NCI-H460 (cell line): ENCODE measurements at places on chromosomes 7 and 10. TPM values are rescaled to one million over a fixed set of nuclear protein-coding genes. Genes with fewer than 3 reads are reported as not detected.

Gene PON1
- not detected in 2 replicates for total RNA-seq

DNA sequence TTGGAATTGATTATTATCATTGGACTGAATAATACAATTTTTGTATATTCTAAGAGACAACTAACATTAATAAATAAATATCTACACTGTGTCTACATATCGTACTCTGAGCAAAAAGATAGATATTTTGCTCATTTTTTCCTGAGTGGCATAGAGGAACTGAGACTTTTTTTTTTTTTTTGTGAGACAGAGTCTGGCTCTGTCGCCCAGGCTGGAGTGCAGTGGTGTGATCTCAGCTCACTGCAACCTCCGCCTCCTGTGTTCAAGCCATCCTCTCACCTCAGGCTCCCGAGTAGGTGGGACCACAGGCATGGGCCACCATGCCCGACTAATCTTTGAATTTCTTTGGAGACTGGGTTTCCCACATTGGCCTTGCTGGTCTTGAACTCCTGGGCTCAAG, 14.0 kb downstream of the KMT2E start:
- no peak for DNase-seq

GRCh38 chr10:21954690-21955089, 48.8 kb downstream of the DNAJC1 start:
- DNase-seq = no peak

- no peak for DNase-seq
Observed at GRCh38 chr10:8665322-8665721, 610.8 kb downstream of the GATA3 start.

- DNase-seq = no peak
Observed at GRCh38 chr10:13296476-13296875, 3.4 kb downstream of the PHYH start.

Gene NPTX2
- total RNA-seq = 1.4 and 2.0 TPM in 2 replicates

GRCh38 chr10:96280859-96281258, 9.5 kb upstream of the BLNK start:
- DNase-seq = no peak

- DNase-seq = no peak
Observed at GRCh38 chr10:43061331-43061730, 15.5 kb upstream of the RET start.

DNA sequence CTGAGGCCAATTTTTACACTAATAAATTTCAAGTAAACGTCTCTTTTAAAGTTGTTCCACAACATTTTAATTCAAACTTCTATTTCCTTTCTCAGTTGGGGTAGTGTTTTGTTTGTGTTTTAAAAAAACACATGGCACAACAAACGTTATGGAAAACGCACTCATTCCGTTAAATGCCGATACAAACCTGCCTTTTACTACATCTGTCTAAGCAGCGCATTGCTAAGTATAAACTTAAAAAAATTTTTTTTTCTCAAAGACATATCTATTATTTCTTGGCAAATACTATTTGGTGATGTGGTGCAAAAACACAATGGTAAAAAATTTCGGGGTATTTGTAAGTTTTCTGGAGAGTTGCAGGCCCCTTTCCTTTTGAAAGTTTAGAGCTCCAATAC, 1.4 kb downstream of the SKIDA1 start:
- DNase-seq = no peak

Gene CTAGE4
- 0.12 TPM in 2 replicates for total RNA-seq

Gene SLC29A4
- total RNA-seq = 2.5 TPM in 2 replicates

DNA sequence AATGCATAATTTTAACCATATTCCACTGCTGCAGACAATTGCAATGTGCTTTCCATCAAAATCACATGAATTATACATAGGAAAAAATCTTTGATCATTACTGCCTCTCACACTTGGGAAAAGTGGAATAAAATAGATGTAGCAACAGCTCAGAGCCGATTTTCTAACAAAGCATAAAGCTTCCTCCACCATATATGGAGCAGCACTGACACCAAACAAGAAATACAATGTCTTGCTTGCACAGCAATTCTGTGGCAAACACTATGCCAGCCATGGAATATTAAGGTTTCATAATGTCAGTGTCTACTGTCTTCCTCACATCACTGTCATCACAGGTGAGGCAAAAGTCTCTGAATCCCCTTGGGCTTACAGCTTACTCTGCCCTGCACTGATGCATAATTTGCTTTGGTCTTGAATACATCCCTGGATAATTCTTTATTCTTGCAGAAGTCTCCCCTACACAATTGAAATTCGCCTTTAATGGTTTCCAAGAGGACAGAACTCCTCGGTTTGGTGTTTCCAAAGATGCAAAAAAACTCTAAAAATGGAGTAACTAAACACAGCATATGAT, 198.5 kb downstream of the CACNA2D1 start:
- no peak for DNase-seq

GRCh38 chr10:110356628-110357245, 52.0 kb upstream of the SMNDC1 start:
- DNase-seq = peak; percentile 82

Gene MKI67
- 26.0 and 29.7 TPM in 2 replicates for total RNA-seq

DNA sequence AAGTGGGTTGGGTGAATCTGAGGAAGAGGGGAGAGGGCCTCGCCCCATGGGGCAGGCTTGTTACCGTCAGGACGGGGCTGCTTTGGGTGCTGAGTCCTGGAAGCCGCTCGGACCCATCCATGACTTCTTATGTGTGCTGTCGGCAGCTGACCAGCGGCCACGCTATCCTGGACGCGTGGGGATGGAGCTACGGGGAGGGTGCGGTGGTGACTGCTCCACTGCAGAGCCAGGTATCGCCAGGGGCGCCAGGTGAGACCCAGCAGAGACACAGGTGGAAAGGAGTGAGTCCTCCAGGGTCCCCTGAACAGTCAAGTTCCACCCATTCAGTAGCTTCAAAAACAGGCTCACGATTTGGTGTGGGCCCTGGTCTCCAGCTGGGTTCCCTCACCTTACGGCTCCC, 10.6 kb upstream of the FAM20C start:
- no peak for DNase-seq

Gene HECW1
- 21.6 and 24.7 TPM in 2 replicates for total RNA-seq
